ENCODE measurements at places on chromosomes 5 and 9.
A peak's percentile ranks its signal among the peaks of the same experiment; 100 is the strongest.

GRCh38 chr5:78649861-78650496 is 1.4 kb upstream of the LHFPL2 start:
- DNase-seq, result no peak

DNA sequence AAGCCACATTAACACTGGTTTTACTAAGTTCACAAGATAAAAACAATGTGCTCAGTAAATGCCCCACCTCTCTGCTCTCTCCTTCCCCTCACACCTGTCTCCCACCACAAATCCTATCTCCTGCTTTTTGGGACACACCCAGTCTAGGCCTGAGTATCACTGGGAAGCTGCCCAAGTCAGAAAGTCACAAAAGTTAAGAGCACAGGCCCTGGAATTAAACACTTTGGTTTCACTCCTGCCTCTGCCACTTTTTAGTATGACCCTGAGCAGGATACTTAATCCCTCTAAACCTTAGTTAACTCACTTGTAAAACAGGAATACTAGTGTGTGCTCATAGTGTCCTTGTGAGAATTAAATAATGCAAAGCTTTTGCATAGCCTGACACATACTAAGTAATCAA is 11.3 kb downstream of the C5 start:
- DNase-seq, result no peak

DNA sequence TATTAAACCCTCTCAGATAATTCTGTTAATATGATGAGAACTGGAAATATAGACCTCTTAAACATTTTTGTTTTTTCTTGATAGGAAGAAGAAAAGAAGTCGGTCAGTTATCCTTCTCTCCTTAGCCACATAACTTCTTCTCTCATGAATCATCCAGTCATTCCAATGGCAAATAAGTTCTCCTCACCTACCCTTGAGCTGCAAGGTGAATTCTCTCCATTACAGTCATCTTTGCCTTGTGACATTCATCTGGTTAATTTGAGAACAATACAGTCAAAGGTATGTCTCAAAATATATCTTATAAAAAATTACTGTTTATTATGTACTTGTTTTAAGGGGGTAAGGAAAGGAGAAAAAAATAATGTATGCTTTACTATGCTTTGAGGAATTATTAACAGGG is 165.3 kb downstream of the MAN2A1 start:
- no peak for DNase-seq

DNA sequence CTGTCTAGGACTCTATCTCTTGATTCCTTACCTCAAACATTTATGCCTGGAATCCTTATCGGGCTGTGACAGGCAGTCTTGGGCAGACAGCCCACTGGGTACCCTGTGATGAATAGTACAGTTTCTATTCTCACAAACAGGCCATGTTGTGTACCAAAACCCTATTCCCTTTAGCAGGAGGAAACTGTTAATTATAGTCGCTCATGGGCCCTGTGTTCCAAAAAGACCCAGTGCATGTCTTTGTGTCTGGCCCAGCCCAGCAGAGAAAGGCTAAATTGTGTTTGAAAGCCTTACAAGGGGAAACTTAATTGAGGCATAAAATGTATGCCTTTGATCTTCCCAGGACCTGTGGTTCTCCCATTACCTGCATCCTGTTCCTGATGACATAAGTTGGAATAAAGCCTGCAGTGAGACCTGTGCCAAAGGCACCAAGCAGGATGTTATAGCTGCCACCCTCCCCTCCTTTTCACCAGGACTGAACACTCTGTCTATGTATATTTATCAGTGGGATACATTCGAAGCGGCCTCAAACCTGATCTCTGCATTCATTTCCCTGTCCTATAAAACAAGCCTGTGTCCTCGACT is 43.3 kb downstream of the TLR4 start:
- no peak for DNase-seq

DNA sequence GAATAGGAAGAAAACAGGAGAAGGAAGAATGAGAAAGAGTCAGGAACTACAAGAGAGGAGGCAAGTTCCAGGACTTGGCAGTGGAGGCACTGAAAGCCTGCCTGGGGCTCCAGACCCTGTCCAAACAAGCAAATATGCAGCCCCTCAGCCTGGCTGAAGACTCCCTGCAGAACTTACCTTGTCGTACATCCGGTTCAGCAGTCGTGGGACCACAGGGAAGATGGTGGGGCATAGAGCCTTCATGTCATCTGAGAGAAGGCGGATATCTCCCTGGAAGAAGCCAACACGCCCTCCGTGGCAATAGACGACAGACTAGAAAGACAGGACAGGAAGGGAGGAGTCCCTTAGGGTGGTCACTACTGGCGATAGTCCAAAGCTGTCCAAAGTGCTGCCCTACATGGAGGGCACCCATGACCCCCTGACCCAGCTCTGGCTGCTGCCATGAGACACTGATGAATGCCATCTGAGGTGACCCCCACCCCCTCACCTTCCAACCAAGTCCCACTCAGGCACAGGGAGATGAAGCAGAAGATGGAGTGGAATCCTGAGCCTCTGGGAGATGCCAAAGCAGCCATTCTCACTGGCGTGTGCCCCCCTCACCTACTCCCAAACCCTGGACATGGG is 27.7 kb upstream of the MEIKIN start:
- DNase-seq, result no peak

- peak; percentile 83 for DNase-seq
Measured at GRCh38 chr5:64210866-64211265, 45.2 kb downstream of the RNF180 start.

GRCh38 chr5:144427866-144428265 is 257.2 kb downstream of the KCTD16 start:
- DNase-seq, result peak; percentile 27

DNA sequence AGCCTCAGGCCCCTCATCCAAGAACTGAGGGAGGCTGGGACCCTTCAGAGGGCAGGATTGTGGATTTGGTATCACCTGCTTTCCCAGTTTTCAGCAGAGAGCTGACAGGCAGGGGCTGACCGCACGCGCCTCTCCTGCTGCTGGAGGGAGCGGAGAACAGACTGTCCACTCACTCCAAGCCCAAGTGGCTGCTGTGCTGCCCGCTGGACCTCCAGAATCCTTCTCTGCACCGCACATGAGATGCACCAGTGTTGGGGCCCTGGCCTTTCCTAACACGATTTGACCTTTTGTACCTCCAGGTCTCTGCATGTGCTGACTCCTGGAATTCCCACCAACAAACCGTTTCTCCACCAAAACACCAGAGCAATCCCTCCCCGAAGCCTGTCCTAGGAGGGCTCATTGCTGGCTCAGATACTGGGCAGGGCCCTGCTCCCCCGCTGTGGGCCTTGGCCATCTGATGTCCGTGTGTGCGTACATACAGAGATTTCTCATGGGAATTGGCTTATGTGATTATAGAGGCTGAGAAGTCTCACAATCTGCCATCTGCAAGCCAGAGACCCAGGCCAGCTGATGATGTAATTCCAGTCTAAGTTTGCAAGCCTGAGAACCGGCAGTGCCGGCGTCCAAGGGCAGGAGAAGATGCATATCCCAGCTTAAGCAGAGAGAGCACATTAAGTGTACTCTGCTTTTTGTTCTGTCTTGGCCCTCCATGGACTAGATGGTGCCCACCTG is 141.7 kb downstream of the GADD45G start:
- DNase-seq, result no peak

DNA sequence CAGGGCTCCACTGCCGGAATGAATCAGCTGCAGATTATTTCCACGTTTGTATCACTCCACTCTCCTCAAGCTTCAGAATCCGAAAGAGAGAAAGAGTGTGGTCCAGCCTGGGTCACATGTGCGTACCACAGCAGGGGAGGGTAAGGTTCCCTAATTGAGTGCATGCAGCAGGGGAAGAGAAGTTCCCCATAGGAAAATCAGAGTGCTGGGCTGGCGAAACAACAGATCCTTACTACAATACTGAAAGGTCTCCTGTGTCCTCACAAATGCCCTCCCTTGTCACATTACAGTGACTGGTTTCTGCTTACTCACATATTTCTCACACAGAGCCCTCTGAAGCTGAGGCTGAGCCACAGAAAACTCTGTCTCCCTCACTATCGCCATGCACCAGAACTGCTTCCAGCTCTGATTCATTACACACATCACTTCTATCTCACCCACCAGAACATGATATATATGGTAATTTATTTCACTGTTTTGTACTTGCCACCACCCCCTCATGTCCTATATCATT is 532.2 kb upstream of the TUSC1 start:
- peak; percentile 32 for DNase-seq

DNA sequence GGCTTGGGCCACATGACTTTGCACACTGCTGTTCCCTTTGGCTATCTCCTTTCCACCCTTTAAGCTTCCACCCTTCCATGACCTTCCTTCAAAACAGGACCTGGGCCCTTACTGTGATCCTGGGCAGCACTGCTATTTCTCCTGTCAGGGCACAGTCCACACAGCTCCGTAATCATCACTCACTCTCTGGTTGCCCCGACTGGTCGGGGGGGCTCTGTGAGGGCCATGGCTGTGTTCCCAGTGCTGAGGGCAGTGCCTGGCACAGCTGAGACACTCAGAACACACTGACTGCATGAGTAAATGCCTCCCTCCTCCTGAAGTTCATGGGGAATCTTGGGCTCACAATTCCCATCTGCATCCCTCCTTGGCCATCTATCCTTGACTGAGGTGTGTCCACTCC is 12.2 kb downstream of the TRAF1 start:
- DNase-seq, result no peak

Measured in A172 (cell line).